T47D (cell line): ENCODE measurements at places on chromosomes 12 and 14.

DNA sequence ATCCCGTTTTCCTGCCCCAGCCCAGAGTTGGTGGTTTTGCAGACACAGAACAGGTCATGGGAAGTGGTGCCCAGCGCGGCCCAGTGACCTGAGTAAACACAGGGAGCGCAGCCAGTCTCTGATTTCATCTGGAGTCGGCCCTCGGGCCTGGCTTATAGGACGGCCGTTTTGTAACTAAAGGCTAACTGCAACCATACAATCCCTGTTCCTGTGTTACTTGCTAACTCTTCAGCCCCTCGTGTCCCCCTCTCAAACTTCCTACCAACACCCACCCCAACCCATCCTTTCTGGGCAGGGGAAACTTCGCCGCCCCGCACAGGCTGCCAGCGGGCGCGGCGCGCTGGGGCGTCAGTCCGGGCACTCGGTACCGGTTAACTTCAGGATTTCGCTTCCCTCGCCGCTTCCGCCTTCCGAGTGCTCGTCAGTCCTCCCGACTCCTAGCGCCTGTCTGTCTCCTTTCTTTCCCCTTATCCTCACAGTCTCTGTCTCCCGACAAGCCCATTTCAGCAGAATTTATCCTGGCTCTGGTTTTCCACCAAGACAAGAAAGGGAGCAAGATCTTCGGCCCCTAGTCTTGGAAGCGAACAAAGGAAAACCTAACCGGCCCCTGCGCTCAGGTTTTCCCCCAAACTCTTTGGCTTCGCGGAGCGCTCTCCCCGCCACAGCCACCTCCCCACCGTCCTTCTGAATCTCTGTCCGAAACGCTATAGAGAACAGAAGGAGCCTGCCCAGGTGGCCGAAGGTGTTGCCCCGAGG is 2.0 kb downstream of the SIX1 start:
- DNase-seq, result peak; percentile 63

DNA sequence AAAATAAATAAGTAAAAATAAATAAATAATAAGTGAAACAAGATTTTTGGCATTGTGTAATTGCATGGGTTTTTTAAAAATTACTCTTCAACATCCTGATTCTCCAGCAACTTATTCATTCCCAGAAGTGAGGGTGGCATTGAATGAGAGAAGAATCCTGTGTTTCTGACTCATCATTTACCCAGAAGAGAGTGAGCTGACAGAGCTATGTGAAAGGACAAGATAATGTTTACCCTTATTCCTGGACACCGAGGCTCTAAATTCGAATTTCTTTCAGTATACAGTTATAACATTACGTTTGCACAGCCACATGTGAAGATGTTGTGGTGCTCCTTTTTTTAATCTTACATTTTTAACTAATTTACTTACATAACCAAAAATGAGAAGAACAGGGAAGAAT is 36.4 kb downstream of the BBS10 start:
- no peak for DNase-seq

DNA sequence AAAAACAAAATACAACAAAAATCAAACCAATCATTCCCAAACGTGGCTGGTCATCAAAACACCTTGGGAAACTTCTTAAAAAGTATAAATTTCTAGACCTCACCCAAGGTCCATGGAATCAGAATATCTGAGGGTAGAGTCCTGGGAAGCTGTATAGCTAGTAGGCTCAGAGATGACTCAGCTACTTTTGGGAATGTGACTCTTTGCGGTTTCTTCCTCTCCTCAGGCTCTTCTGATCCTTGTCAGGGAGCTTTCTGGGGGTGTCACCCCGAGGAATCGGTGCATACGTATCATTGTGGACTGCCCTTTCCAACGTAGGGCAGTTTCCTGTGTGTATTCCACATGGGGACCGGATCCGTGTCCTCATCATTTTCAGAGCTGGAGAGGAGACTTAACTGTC is 14.8 kb downstream of the JDP2 start:
- DNase-seq, result no peak

DNA sequence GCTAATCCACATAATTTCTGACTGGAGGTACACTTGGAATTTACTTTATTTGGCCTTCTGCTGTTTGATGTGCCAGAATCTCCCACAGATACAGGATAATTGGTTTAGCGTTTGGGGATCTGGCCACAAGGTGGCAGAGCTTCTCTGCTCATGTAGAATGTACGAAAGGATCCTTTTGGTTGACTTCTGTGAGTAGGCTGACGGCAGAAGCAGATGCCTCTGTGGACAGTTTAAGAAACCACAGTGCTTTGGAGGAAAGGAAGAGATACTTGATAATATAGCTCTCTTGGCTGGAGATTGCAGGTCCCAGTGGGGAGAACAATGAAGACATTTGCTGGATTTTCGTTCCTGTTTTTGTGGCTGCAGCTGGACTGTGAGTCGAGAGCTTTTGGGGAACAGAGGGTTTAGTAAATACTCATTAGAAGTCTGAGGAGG is 75.3 kb upstream of the OR4E1 start:
- peak; percentile 15 for DNase-seq

- DNase-seq, result no peak
Observed at GRCh38 chr14:69711065-69711464, 55.9 kb upstream of the SRSF5 start.
